ENCODE measurements at places on chromosomes 6 and 20.

- DNase-seq, result no peak
These were observed 213.9 kb upstream of the SULF2 start for GRCh38 chr20:47999166-47999565.

DNA sequence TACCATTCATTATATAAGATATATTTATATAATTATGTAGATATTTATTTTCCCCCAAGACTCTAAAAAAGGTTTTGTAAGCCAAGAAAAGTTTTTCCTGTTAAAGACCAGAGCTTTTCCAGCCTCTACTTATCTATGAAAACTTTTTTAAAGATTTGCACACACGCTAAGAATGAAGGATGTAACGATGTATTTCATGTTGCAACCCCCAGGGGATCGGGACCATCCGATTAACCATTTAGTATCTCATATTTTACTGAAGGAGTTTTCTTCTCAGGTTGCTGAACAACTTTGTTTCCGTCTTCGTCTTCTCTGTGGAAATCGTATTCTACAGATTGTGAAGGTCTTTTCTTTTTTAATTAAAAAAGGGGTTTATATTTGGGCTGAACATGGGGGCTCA, 70.0 kb upstream of the SASH1 start:
- no peak for DNase-seq

DNA sequence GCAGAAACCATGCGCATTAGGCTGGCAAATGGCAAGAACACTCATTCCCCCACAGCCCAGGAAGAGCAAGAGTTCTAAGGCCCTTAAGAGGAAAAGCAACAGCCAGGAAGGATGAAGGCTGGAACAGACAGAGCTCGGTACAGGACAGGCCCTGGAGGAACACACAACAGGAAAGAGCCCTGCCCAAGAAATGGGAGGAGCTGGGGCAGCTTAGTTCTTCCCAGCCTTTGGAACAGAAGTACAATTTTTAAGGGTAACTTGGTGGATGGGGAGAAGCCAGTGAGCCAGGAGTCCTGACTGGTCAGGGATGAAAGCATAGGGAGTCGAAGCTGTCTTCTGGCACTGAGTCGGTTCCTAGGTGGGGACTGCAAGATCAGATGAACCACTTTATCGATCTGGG, 32.4 kb downstream of the OR2B2 start:
- no peak for DNase-seq

DNA sequence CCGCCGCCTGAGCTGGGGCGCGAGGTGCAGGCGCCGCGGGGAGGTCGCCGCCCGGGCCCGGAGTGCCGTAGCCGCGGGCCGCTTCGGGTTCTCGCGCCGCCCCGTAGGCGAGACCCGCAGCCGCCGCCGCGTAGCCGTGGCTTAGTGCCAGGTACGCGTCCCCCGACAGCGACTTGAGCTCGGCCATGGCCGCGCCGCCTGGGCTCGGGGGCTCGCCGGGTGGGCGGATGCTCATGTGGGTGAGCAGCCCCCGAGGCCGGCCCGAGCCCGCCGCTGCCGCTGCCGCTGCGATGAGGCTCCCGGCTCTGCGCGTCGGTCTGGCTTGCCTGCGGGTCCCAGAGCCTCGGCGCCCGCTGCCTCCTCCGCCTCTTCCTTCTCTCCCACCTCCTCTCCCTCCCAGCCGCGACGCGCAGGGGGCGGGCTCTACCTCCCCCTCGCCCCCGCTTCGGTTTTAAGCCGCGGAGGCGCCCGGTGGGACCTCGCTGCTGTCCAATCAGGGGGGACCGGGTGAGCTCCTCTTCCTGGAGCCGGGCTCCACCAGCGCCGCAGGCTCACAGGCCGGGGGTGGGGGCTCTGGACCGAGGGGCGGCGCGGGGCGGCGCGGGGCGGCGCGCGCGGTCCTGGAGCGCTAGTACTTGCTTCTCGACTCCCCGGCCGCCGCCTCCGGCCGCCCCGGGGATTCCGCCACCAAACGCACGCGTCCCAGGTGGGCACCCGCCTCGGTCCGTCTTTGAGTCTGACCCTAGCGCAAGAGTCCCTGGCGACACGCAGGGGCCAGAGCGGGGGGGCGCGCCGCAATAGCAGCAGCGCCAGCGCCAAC, at the start of gene BHLHE23:
BHLHE23 (minus strand) TSS at position 425 of the 820 bp plus-strand sequence; CDS start at position 235, 190 bp downstream.
- no peak for DNase-seq
